AG10803 (cell line): ENCODE measurements at places on chromosomes 4 and X.

DNA sequence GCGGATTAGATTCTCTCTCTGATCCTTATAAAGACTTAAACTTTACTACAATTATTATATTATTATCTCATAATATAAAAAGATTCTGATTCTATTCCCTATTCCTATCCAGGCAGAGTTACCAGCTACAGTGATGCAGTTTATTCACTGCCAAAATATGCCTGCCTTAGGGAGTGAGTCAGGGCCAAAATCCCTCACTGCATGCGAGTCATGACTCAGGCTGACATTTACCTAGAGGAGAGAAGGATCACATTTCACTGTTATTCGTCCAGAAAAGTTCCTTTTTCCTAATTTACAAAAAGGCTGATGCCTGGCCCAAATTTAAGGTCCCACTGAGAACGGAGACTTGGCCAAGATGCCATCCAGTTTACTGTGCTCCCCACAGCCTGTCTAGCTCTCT lies 168.5 kb upstream of the LDB2 start:
- peak; percentile 88 for DNase-seq

- DNase-seq = no peak
Measured at GRCh38 chr4:61877266-61877665, 677.1 kb downstream of the ADGRL3 start.

- DNase-seq = no peak
Measured at GRCh38 chr4:167171928-167172327, 62.4 kb downstream of the SPOCK3 start.

DNA sequence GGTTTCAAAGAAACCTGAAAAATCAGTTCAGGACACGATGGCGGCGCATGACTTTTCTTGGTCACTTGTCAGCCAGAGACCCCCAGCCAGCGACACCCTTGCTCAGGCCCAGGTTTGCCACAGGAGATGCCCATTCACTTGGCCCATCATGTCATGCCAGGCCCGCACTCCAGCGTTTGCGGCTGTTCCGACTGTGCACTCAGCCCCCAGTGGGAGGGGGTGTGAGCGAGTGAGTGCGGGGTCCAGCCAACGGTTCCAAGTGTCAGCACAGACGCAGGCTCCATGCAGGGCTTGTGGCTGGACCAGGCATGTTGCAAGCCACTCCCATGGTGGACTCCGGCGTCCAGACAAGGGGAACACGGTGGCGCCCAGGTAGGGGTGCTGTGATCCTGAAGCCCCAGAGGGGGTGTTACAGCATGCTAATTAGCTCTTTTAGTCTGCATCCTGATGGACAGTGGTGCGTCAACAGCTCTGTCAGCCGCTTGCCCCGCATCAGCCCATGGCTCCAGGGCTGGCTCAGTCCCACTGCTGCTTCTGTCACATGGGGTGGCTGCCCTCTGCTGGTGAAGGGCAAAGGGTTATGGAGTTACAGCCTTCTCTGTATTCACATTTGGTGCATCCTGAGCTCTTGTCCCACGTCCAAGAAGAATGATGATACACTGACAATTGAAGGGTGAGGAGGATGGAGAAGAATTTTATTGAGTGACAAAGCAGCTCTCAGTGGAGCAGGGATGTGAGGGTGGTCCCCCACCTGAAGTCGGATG lies 3.7 kb upstream of the MAEA start:
- DNase-seq = peak; percentile 28

DNA sequence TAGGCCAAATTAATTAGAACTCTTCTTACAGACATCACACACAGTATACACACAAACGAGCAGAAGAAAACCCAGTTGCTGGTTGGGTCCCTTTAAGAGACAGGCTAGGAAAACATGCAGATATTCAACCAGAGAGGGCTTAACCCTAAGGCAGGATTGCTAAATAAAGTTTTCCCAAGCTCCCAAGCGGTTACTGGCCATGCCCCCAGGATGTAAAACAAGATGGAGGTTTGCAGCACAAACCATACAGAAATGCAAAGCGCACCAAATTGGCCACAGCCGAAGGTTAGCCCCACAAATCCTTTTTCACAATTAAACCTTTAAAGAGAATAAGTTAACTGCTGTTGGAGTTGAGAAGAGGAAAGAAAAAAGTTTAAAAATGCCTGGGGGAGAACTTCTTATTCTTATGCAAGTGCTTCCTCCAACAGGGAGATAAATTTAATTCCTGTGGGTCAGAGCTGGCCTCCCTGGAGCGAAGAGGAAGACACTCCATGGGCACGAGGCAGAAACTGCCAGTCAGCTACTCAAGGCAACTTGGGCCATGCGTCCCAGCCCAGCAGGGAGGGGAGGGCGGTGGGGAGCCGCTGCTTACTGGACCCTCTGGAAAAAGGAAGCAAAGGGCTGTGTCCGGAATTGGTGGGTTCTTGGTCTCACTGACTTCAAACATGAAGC lies 167.6 kb upstream of the ARSJ start:
- DNase-seq = no peak
